ENCODE measurements at places on chromosomes 12 and 14.

DNA sequence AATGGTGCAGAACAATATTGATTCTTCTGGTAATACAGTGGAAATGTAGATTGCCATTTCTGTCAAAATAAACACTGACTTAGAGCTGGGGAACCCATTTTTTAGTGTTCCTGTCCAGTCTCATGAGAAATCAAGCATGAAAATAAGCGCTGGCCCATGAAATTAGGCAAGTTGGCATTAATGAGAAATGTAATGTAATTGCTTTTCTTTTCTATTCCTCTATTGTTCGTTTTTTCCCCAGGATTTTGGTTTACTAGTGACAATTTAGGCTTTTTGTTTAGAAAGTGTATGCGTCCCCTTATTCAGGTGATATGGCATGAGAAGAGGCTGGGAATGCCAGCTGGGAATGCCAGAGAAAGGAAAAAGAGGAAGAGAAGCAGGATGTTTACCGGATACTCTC is 64.4 kb upstream of the KICS2 start:
- DNase-seq, result no peak

DNA sequence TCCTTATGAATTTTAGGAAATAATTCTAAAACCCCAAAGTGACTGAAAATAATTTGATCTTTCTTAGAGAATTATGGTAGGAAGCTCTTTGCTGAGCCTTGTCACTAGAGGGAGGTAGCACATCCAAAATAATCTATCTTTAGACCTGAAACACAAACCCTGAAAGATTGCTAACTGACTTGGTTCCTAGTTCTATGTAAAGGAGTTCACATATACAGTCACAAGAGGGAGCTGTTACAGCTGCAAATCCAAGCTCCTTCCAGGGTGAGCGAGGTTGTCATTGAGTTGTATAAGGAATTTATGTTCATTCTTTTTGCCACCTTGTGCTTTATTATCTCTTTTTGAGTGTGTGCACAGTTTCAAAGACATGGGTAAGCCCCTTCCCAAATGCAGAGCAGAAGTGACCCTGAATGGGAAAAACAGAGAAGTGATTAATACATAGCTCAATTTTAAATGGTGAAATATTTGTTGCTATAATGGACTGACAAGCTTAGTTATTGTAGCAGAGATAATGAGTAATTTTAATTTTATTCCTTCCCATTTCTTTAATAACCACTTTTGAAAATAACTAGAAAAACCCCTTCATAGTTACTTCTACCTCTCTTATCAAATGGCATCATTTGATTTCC is 387.9 kb downstream of the DAD1 start:
- peak; percentile 71 for DNase-seq

DNA sequence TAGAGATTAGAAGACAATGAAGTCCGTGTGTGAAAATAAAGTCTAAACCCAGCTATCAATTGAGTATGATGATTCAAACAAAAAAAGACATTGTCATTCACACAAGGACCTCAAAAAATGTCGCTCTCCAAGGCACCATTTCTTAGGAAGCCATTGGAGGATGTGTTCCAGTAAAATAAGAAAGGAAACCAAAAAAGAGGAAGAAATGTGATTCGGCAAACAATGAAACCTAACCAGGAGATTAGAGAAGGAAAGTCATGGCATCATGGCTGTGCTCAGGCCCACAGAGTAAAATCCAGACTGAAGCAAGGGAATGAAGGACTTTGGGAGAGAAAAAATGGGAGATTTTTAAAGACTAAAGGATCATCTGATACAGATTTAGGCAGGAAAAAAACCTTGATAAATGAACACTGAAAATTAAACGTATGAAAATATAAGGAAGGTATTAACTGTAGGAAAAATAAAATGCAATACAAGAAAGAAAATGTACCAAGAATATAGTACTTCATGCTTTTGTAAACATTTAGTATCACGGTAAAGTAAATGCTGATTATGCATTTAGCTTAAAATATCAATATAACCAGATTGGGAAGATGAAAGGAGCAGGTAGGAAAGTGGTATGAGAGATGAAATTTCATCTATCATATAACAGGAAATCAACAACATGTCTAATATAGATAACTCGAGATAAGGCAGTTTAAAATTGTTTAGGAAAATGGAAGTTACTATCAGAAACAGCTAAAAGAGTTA is 38.2 kb upstream of the MTHFD1 start:
- DNase-seq, result no peak

- no peak for DNase-seq
Observed at GRCh38 chr14:80584744-80585505, 356.6 kb downstream of the CEP128 start.

GRCh38 chr12:14256121-14256520 is 109.4 kb upstream of the ATF7IP start:
- DNase-seq, result peak; percentile 53

DNA sequence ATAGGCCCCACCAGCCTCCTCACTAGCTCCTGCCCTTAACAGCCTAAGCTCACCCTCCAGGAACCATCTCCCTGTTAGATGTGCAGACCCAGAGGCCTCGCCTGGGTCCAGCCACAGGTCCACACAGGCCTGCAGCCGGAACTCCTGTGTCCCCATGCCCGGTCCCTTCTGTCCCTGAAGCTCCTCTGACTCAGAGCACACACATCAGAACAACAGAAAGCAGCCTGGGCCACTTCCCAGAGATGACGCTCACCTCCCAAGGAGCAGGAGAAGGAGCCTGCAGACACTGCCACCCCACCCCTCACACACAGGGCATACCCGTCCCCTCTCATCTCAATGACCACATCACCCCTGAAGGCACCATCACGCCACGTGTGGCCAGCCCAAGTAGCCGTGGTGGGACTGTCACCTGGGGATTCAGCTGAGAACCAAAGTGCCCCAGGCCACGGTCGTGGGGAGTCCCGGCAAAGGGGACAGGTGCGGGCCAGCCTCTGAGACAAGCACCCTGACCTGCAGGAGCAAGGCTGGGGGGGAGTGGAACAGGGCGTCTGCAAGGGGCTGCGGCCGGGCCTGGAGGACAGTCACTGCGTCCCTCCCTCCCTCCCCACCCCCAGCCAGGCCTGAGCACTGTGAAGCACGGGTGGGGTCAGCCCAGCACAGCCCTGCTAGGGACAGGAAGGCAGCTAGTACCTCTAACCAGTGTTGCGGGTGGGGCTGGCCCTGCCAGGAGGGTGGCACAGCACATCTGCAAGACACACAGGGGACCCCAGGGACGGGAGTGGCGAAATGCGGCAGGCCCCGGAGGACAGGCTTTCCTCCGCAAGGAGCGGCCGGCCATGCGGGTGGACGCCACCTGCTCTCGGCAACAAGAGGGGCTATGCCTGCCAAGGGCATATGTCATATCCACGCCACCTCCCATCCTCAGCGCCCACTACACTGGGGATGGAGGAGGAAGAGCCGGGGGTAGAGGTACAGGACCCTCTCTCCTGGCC is 5.5 kb downstream of the AKT1 start:
- no peak for DNase-seq

GRCh38 chr14:99590746-99591555 is 13.1 kb downstream of the CCDC85C start:
- DNase-seq, result peak; percentile 52

GRCh38 chr12:67649261-67649569 is 670 bp downstream of the DYRK2 start:
- DNase-seq, result no peak

- DNase-seq, result no peak
Observed at GRCh38 chr14:63705561-63706070, 22.2 kb downstream of the SGPP1 start.

DNA sequence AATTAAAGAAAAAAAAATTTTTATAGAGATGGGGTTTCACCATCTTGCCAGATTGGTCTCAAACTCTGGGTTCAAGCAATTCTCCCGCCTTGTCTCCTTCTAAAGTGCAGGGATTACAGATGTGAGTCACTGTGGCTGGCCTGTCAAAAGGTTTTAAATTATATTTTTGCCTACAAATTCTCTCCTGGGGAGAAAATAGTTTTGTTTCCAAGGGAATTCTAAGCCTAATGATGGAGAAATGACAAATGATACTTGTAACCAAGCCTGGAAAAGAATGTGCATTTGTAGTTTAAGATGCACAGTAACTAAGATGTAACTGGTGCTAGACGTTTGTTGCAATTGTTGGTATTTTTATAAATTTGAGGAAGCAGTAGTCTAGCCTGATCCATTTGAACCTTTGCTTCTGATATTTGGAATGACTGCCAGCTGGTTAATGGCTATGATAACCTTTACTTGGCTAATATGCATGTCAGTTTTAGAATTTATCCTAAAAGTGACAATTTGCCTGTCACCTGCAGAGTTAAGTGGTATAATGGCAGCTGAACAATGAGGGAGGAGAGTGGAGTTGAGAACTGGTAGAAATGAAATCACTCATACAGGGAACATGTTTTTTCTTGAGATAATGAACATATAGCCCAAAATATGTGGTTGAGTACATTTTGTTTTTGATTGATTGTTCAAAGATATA is 148.0 kb downstream of the FUT8 start:
- DNase-seq, result peak; percentile 78

DNA sequence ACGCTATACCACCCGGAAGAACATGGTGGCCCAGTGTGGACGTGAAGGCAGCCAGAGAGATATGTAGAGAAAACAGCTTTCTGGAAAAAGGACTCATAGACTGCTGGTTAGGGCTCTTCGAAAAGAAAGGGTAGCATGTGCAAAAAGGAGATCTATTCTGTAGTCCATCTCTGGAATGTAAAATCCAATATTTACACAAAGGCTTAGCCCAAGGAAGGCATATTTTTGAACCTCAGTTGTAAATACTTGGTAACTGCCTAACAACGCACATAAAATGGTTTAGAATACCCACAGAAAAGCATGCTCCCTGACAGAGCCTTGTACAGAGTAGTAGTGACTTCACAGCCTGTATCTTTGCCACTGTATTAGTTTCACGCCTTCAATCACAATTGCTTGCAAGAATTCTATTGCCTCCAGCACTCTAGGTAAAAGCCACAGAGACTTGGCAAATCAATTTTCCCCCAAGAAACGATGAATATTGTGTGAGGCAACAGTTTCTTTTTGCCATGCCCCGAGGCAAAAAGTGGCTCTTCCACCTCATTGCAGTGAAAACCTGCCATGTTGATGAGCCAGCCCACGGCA is 59.2 kb downstream of the TRIM9 start:
- DNase-seq, result no peak

DNA sequence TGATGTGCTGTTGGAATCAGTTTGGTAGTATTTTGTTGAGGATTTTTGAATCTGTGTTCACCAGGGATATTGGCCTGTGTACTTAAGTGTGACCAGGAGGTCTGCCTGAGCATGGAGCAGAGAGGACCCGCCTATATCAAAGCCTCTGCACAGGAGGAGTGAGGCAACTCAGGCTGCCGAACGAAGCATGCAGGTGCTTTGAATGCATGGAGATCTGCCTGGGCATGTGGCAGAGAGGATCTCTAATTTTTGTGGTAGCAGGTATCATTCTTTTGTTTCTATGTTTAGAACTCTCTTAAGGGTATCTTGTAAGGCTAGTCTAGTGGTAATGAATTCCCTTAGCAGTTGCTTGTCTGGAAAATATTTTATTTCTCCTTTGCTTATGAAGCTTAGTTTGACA is 26.9 kb downstream of the RAB3IP start:
- DNase-seq, result no peak

DNA sequence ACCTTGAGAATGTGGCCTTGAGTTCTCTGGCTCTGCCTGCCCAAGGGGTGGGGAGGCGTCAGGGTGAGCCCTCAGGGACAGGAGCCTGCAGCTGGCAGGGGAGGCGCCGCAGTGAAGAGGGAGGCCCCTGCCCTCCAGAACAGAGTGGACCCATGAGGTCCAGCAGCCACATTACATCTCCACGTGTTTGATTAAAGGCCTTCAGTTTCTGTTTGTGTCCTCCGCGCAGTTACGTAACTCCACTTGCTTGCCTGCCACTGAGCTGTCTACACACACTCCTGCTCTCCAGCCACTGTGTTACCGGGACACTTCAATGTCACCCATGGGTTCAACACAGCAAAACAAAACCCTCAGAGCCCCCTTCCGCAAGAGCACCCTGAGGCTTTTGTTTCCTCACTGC is 70.4 kb downstream of the CHGA start:
- DNase-seq, result no peak

DNA sequence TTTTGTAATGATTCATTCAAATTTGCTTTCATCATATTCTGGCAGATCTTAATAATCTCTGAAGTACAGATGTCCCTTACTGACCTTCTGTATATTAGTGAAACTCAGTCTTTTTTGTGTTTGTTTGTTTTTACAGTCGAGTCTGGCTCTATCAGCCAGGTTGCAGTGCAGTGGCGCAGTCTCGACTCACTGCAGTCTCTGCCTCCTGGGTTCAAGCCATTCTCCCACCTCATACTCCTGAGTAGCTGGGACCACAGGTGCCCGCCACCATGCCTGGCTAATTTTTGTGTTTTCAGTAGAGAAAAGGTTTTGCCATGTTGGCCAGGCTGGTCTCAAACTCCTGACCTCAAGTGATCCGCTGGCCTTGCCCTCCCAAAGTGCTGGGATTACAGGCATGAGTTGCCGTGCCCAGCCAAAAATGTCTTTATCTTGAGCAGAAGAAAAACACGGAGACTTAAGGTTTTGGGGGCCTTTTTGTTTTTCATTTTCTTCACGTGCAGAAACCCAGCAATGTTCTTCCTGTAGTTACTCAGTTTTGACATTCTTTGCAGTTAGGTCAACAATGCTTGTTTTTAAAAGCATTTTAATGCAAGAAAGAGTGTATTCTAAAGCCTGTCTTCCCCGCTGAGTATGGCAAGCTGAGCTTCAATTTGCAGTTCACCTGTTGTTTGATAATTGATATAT is 79.5 kb downstream of the FAR2 start:
- no peak for DNase-seq

- DNase-seq, result no peak
Observed at GRCh38 chr14:94697773-94698556, 71.9 kb downstream of the GSC start.

DNA sequence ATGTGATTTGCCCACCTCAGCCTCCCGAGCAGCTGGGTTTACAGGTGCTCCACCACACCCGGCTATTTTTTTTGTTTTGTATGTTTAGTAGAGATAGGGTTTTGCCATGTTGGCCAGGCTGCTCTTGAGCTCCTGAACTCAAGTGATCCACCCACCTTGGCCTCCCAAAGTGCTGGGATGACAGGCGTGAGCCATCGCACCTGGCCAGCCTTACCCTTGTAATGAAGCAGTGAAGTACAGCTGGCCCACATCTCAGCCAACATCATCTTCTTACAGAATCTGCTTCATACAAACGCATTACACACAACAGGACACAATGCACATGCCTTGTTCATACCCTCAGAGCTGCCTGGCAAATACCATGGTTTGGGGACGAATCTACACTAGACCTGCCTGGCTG is 31.3 kb upstream of the CHFR start:
- DNase-seq, result no peak

- no peak for DNase-seq
Observed at GRCh38 chr14:58849601-58850000, 211.8 kb downstream of the DACT1 start.

- DNase-seq, result peak; percentile 35
Observed at GRCh38 chr14:54772451-54772881, 130.2 kb downstream of the GCH1 start.

GRCh38 chr14:85316701-85317410 is 213.1 kb upstream of the FLRT2 start:
- DNase-seq, result no peak

- no peak for DNase-seq
Observed at GRCh38 chr12:26678697-26679660, 154.0 kb downstream of the ITPR2 start.
